ENCODE measurements at places on chromosomes 13 and 19.

- DNase-seq: no peak
Observed at GRCh38 chr19:17486545-17487240, 16.4 kb downstream of the SLC27A1 start.

DNA sequence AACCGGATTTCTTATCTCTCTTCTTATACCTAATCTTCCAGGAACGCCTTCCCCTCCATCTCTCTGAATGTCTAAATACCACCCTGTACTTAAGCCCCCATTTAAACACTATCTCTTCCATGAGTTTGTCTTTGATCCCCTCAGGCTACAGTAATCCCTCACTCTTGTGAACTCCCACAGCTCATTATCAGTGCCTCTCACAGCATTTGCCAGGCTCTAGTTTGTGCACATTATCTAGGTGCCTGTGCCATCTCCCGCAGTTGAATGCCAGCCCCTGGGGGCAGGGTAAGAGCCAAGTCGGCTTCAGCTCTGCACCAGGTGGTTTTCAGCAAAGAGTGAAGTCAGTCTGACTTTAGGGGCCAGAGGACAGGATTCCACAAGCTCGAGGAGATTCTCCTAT, 71.4 kb downstream of the FREM2 start:
- DNase-seq: no peak

DNA sequence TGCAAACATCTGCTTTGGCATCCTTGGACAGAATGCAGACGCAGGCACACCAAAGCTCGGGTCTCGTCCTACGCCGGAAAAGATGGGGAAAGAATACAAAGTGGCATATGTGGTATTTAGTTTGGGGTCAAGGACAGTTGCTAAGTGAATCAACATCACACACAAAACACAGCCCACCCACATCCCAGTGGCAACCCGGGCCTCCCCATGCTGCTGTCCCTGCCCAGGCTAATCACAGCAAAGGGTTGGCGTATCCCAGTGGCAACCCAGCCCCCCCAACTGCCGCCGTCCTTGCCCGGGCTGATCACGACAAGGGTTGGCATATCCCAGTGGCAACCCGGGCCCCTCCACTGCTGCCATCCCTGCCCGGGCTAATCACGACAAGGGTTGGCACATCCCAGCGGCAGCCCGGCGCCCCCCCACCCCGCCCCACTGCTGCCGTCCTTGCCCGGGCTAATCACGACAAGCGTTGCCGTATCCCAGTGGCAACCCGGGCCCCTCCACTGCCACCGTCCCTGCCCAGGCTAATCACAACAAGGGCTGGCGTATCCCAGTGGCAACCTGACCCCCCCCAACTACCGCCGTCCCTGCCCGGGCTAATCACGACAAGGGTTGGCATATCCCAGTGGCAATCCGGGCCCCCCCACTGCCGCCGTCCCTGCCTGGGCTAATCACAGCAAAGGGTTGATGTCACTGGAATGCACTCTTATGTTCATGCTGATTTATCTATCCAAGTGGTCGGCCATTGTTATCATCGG, 167.8 kb upstream of the SOX1 start:
- DNase-seq: no peak

GRCh38 chr13:44420376-44421220, 47.0 kb downstream of the SERP2 start:
- no peak for DNase-seq
